Muscle of back (tissue), 13 donors: ENCODE measurements at places on chromosomes 5 and 9. TPM values are rescaled to one million over a fixed set of nuclear protein-coding genes. Genes with fewer than 3 reads are reported as not detected.

GRCh38 chr9:119771341-119771740 is 402.1 kb upstream of the BRINP1 start:
- no peak for DNase-seq

- no peak for DNase-seq
Measured at GRCh38 chr9:136713550-136713949, 1.2 kb downstream of the DIPK1B start.

DNA sequence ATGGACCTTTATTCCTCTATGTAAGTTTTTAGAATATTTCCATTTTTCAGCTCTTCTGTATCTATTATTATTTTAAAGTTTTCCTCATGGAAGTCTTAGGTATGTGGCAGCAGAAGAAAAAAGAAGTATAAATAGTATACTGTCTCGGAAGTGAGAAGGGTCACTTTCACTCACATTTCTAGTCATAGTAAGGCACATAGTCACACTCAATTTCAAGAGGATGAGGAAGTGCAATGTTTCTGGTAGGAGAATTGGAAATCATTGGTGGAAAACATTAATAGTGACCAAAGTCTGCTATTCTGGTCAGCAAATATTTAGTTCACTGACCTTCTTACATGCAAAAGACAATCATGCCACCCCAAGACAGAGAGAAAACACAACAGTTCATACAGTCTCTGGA is 35.2 kb upstream of the TNFSF8 start:
- DNase-seq = no peak

Gene GPR151
- not detected for polyA plus RNA-seq

Gene WHRN
- 3.3 TPM for polyA plus RNA-seq
